Small intestine (tissue), 16 donors: ENCODE measurements at places on chromosomes 7 and 10. TPM values are rescaled to one million over a fixed set of nuclear protein-coding genes. Genes with fewer than 3 reads are reported as not detected.

GRCh38 chr7:14850039-14850438 is 52.5 kb downstream of the DGKB start:
- no peak for DNase-seq

GRCh38 chr7:133614251-133614650 is 361.4 kb downstream of the EXOC4 start:
- DNase-seq, result no peak

- DNase-seq, result no peak
Measured at GRCh38 chr7:113521468-113521867, 397.3 kb downstream of the PPP1R3A start.

- peak; percentile 8 for DNase-seq
Measured at GRCh38 chr7:117993377-117994003, 120.2 kb upstream of the CTTNBP2 start.

PCGF5 gene
- polyA plus RNA-seq, result 43.5 TPM

KIFBP gene
- 14.5 TPM for polyA plus RNA-seq

LBX1 gene
- not detected for polyA plus RNA-seq

TAC1 gene
- polyA plus RNA-seq, result not detected

NPTX2 gene
- polyA plus RNA-seq, result 0.27 TPM
